ENCODE measurements at places on chromosomes 4 and X. TPM values are rescaled to one million over a fixed set of nuclear protein-coding genes. Genes with fewer than 3 reads are reported as not detected.

RRH gene
- total RNA-seq, result not detected

GPR78 gene
- not detected for total RNA-seq

UGT2A2 gene
- total RNA-seq, result not detected

GAGE12E gene
- total RNA-seq, result not detected

TMA16 gene
- 34.1 TPM for total RNA-seq

POU3F4 gene
- total RNA-seq, result not detected

QRFPR gene
- not detected for total RNA-seq

SMIM43 gene
- not detected for total RNA-seq

GRCh38 chr4:159483110-159483781 is 380.4 kb downstream of the RAPGEF2 start:
- H3K27me3 ChIP-seq, result peaks cover 13% of the 10 kb centered on the region
- H3K27ac ChIP-seq, result no peak overlapping the region
- H3K4me3 ChIP-seq, result no peak overlapping the region
- no peaks in the 10 kb centered on the region for H3K36me3 ChIP-seq

- no peak overlapping the region for H3K27ac ChIP-seq
- no peak overlapping the region for H3K4me3 ChIP-seq
- no peaks in the 10 kb centered on the region for H3K36me3 ChIP-seq
- H3K4me1 ChIP-seq, result no peaks in the 10 kb centered on the region
Measured at GRCh38 chr4:5370286-5370685, 319.0 kb downstream of the STK32B start.

GRCh38 chr4:127622921-127623796 is 9.6 kb upstream of the INTU start:
- peaks cover 38% of the 10 kb centered on the region for H3K27me3 ChIP-seq
- peak overlapping the region; percentile 43 for H3K4me3 ChIP-seq
- DNase-seq, result no peak
- H3K27ac ChIP-seq, result no peak overlapping the region
- H3K36me3 ChIP-seq, result no peaks in the 10 kb centered on the region

GRCh38 chr4:90990284-90990683 is 863.1 kb downstream of the CCSER1 start:
- no peaks in the 10 kb centered on the region for H3K27me3 ChIP-seq
- no peak overlapping the region for H3K27ac ChIP-seq
- no peak overlapping the region for H3K4me3 ChIP-seq
- H3K36me3 ChIP-seq, result no peaks in the 10 kb centered on the region

GRCh38 chrX:66020631-66021334 is 19.1 kb downstream of the VSIG4 start:
- H3K4me3 ChIP-seq, result no peak overlapping the region
- H3K4me1 ChIP-seq, result peaks cover 76% of the 10 kb centered on the region
- DNase-seq, result no peak
- H3K36me3 ChIP-seq, result peaks cover 57% of the 10 kb centered on the region
- peak overlapping the region; percentile 75 for H3K27ac ChIP-seq
- no peaks in the 10 kb centered on the region for H3K27me3 ChIP-seq

DNA sequence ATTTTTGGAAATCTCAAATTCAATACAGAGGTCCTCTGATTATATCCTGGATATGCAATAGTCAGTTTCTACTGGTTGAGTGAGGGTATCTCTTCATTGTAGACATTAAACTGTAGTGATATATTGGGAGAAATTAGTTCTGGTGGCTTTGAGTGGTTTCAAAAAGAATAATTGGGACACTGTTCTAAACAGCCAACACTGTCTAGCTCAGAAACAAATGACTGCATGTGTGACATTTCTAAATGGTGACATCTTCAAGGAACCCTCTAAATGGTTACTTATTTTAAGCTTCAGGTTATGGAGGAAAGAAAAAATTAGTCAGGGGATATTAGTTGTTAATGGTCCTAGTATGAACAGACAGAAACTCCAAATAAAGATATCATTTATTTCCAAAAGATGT is 186.2 kb downstream of the LARP7 start:
- DNase-seq, result no peak
- no peak overlapping the region for H3K4me3 ChIP-seq
- peaks cover 16% of the 10 kb centered on the region for H3K27me3 ChIP-seq
- no peak overlapping the region for H3K27ac ChIP-seq
- H3K4me1 ChIP-seq, result peaks cover 4% of the 10 kb centered on the region

DNA sequence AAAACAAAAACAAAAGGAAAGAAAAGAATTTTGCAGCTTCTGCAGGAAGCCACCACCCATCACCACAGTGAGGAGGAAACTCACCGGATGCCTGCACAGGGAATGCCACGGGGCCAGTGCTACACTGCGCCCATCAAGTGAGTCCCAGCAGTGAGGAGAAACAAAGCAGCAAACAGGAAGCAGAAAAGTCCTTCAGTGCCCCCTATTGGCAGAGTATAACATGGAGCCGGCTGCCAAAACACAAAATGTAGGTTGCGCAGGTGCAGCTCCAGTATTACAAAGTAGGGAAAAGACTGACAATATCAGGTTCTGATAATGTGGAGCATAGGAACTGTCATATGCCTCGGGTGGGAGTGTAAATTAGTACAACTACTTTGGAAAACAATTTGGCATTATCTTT is 23.3 kb upstream of the SCML2 start:
- peaks cover 3% of the 10 kb centered on the region for H3K27me3 ChIP-seq
- peaks cover 4% of the 10 kb centered on the region for H3K4me1 ChIP-seq

DNA sequence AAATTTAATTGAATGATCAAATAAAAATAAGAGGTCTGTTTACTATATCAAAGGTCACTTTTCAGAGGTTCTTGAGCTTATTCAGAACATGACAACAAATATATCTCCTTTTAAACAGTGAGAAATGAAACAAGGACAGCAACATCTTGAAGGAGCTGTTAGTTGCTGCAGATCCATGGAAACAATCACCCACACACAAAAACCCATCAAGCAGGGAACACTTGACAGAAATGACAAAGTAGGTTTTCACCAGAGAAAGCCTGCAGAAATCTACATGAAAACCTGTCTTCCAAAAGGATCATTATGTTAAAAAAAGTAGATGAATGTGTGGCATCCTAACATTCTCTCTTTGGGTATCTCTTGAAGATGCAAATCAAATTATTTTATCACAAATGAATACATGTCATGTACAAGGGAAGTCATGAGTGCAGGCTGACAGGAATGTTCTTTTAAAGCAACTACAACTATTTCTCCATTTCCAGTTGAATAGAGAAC is 203.0 kb downstream of the GRIA2 start:
- no peak for DNase-seq
- H3K4me1 ChIP-seq, result no peaks in the 10 kb centered on the region
- H3K4me3 ChIP-seq, result no peak overlapping the region
- H3K27me3 ChIP-seq, result no peaks in the 10 kb centered on the region
- H3K36me3 ChIP-seq, result no peaks in the 10 kb centered on the region

GRCh38 chr4:142777045-142777743 is 68.9 kb downstream of the INPP4B start:
- H3K4me1 ChIP-seq, result peaks cover 7% of the 10 kb centered on the region
- no peak overlapping the region for H3K4me3 ChIP-seq
- no peak for DNase-seq
- H3K27me3 ChIP-seq, result no peaks in the 10 kb centered on the region
- H3K36me3 ChIP-seq, result no peaks in the 10 kb centered on the region

Measured in activated CD8-positive, alpha-beta T cell treated with anti-CD3 and anti-CD28 coated beads, Interleukin-2, amount 10 ng/mL, durations not matched to agents 7 days and 5 days (primary cell).